ENCODE measurements at places on chromosomes 13 and 19. TPM values are rescaled to one million over a fixed set of nuclear protein-coding genes. Genes with fewer than 3 reads are reported as not detected.

The ZNF529 gene
- total RNA-seq: 8.2 TPM

The SHANK1 gene
- 0.35 TPM for total RNA-seq

The INTS6 gene
- total RNA-seq: 30.4 TPM

The CC2D1A gene
- 25.0 TPM for total RNA-seq

The TUBA3C gene
- total RNA-seq: not detected

DNA sequence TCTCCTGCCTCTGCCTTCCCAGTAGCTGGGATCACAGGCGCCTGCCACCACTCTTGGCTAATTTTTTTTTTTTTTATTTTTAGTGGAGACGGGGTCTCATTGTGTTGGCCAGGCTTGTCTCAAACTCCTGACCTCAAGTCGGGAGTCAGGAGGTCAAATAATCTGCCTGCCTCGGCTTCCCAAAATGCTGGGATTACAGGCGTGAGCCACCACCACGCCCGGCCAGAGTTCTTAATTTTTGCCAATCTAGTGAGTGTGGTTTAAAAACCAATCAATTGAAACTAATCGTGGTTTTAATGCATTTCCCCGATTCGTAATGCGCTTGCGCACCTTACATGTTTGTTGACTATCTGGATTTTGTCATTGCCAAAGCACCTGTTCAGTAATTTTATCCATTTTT lies 37.0 kb downstream of the SKA3 start:
- DNase-seq: no peak

- DNase-seq: peak; percentile 30
These were observed 1.1 kb downstream of the NAA16 start for GRCh38 chr13:41312176-41312500.

DNA sequence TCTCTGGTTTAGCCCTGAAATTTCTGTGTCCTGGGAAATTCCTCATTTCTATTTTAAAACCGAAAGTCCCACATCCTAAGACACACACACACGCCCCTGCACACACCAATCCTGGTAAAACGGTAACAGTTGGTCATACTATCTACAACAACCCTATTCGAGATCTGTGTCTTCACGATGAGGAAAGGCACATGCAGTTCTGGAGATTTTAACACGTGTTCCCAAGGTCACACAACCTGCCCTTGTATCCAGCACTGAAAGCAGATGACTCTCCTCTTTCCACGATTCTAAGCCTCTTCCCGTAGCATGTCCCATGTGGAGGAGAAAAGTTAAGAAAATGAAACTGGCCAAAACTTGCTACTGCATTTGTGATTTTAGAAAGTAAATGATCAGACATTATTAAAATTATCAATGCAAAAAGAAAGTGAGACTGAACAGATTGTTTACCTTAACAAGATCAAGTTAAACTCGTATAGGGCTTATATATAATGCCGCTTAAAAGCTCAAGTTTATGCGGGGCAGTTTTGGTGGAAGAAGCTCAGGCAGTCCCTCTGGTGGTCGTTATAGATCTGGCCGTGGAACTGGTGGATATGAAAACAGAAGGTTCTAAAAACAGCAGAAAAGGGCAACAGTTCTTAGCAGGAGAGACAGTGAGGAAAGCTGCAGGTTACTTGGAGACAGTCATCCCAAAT lies 32.7 kb downstream of the VSTM1 start:
- DNase-seq: peak; percentile 38

- peak; percentile 80 for DNase-seq
These were observed 6.4 kb upstream of the KLK6 start for GRCh38 chr19:50975766-50976165.

- DNase-seq: peak; percentile 87
These were observed 11.0 kb downstream of the PRKCG start for GRCh38 chr19:53892981-53893325.

- no peak for DNase-seq
These were observed 186.5 kb upstream of the SPRY2 start for GRCh38 chr13:80527400-80527799.

DNA sequence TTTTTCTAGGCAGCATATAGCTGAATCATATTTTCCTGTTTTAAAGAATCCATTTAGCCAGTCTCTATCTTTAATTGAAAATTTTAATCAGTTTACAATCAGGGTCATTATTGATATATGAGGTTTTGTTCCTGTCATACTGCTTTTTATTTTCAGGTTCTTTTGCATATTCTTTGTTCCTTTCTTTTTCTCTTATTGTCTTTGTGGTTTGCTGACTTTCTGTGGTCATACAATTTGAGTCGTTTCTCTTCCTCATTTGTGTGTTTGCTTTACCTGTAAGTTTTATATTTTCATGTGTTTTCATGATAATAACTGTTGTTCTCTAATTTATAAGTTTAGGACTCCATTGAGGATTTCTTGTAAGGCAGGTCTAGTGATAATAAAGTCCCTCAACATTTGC lies 812.6 kb downstream of the DACH1 start:
- no peak for DNase-seq

DNA sequence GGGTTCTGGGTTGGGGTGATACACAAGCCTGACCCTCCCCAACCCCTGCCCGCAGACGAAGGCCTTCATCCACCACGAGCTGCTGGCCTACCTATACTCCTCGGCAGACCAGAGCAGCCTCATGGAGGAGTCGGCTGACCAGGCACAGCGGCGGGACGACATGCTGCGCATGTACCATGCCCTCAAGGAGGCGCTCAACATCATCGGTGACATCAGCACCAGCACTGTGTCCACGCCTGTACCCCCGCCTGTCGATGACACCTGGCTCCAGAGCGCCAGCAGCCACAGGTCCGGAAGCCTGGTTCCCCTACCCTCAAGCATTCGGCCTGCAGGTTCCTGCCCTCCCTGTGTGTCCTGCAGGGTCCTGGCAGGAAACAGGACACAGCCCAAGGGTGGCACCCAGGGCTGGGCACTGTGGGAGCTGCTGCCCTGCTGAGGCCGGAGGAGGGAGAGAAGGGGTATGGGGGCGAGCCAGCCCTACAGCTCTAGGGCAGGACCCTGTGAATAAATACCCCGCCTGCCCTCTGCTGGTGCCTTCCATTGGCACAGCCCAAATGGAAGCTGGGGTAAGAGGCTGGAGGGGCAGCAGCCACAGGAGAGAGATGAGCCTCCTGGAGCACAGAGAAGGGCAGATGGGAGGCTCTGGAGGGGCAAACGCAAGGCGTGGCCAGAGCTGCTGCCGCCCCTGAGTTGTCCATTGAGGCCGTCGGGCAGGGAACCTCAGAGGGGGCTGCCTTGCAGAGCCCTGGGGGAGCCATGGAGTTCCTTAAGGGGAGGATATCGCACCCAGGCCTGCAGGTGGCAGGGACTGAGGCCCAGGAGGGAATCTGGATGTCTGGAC lies 6.8 kb downstream of the TMED1 start:
- DNase-seq: peak; percentile 82

- DNase-seq: peak; percentile 43
These were observed 2.8 kb upstream of the CEACAM5 start for GRCh38 chr19:41705393-41706174.

DNA sequence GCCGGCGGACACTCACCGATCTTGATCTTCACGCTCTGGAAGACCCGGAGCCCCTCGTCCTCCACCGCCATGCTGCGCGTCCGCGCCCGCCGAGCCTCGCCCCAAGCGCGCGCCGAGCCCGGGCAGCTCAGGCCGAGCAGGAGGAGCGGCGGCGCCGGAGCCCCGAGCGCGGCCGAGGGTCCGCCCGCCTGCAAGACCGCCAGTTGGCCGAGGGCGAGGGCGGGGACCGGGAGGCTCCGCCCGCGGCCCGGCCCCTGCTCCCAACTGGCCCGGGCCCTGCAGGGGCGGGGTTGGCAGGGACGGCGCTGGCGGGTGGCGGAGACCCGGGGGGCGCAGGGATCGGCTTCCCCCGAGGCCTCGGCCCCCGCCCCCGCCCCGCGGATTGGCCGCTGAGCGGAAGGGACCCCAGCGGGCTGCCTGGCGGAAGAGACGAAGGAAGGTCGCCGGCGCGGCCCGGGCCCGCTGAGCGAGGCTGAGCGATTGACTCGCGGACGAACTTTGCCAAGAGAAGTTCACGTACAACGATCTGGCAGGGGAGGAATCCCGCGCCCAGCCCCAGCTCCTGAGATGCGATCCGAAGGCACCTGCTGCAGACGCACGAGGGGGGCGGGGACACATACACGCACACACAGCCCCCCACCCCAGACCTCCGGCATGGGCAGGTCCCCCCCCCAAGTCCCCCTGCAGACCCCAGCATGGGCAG lies at the start of gene RASA3:
TSS of gene RASA3 (minus strand) at position 205 of the 703 bp plus-strand sequence. CDS start at position 71, 134 bp downstream.
- DNase-seq: peak; percentile 100

- DNase-seq: peak; percentile 84
These were observed 1.0 kb downstream of the ZNF253 start for GRCh38 chr19:19866611-19867248.

DNA sequence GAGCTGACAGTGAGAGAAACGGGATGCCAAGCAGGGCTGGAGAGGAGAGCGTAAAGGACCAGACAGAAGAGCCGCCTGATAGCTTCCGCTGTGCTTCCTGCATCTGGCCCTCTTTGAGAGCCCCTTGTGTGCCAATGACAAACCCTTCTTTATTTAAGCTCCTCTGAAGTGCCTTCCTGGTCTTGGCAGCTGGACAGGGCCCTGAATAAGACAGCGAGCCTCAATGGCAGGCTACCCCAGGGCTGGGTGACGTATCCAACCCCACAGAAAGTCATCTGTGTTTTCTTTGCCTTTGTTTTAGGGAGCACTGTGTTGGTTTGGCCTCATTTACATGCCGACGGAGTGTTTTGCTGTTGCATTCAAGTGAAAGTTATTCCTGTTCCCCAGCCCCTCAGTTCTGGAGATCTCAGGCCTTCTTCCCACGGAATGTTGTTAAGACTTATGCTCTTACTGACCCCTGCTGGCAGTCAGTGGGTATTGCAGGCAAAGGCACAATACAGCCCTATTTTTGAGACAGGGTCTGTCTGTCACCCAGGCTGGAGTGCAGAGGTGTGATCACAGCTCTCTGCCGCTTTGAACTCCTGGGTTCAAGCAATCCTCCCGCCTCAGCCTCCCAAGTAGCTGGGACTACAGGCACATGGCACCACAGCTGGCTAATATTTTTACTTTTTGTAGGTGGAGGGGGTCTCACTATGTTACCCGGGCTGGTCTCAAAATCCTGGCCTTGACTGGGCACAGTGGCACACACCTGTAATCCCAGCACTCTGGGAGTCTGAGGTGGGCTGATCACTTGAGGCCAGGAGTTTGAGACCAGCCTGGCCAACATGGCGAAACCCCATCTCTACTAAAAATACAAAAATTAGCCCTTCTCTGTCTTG lies 16.8 kb downstream of the CCL25 start:
- DNase-seq: peak; percentile 67

Measured in H7 (cell line).